ENCODE measurements at places on chromosomes 12 and 14.

DNA sequence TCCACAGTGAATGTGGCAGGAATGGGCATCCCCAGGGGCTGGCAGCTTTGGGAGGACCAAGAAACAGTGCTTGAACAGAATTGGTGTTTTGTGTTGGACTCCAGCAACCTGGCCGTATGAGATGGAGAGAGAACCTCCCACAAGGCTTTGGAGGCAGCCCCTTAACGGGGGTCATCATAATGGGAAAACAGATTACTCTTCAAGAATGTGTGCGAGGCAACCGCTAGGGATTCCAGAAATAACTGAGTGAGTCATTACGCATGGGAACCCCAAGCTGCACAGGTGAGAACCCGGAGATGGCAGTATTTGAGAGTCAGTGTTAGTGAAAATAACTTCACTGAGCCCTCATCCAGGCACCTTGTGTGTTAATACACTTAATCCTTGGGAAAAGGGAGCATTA, 567.8 kb upstream of the TBX3 start:
- no peak for DNase-seq

DNA sequence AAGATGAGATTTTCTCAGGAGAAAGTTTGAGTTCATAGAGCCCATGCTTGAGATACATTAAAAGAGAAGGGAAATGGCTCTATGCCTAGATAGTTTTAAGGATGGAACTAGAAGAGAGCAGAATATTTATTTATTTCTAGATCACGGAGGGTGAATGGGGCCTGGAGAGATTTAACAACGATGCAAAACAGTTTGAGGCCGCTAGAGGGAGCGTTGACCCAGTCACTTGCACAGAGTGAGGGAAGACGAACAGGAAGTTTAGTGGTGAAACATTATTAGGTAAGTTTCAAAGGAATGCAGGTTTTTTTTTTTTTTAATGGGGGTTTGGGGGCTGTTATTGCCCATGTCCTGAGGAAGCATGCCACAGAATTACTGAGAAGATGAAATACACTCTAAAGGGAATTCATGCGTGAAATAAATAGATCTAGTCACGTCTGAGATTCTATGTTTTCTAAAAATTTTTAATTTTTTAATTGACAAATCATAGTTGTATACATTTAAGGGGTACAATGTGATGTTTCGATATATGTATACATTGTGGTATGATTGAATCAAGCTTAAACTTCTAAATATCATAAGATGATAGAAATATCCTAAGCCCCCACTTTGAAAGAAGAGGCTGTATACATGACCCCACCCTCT, 14.8 kb upstream of the PPP1R1A start:
- peak; percentile 27 for DNase-seq

GRCh38 chr12:83827860-83828259, 1084.7 kb downstream of the SLC6A15 start:
- DNase-seq = no peak

GRCh38 chr12:67710582-67710981, 62.0 kb downstream of the DYRK2 start:
- DNase-seq = no peak

- no peak for DNase-seq
Measured at GRCh38 chr12:114936148-114937079, 252.4 kb upstream of the TBX3 start.

DNA sequence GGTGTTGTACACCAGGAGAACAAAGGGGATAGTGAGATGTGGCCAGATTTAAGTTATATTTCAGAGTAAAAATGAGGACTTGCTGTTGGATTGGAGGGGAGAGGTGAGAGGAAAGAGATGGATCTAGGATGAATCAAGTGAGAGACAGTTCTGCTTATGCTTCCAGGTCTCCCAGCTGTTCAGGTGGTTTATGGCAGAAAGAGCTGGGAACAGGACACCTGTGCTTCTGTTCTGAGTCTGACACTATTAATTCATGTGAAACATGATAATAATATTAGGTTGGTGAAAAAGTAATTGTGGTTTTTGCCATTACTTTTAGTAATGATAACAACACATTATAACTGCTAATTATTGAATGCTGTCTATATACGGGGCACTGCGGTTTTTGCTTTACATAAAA, 55.7 kb downstream of the SLC15A5 start:
- DNase-seq = no peak

DNA sequence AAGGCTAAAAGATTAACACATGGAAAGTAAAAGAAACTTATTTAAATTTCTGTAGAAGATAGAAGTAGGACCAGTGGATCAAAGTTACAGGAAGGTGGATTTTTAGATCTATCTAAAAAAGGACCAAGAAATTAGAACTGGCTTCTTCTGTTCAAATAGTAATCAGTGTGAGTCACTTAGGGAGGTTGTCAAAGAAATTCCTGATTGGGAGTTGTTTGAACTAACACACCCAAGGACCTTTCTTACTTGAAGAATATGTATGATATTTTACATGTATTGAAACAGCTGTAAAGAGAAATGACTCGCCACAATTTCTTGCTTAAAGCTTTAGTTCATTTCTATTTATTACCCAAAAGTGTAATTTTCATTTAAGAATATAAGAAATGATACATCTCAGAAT, 256.9 kb downstream of the RAD51B start:
- DNase-seq = no peak

DNA sequence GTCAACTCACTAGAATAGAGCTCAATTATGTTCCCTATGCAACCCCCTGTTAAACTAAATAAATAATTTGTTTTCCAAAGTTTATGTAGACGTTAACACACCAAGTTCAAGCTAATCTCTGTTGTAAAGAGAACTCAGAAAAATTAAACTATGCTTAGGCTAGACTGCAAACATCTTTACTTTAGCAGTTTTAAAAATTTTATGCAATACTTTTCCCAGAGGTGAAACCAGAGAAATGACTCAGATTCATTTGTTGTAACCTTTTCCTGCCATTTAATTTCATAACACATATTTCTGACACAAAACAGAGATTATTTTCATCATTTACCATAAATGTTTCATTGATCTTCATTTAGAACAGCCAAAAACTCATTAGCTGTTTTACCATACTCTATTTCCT, 27.4 kb downstream of the ABCC9 start:
- DNase-seq = no peak

DNA sequence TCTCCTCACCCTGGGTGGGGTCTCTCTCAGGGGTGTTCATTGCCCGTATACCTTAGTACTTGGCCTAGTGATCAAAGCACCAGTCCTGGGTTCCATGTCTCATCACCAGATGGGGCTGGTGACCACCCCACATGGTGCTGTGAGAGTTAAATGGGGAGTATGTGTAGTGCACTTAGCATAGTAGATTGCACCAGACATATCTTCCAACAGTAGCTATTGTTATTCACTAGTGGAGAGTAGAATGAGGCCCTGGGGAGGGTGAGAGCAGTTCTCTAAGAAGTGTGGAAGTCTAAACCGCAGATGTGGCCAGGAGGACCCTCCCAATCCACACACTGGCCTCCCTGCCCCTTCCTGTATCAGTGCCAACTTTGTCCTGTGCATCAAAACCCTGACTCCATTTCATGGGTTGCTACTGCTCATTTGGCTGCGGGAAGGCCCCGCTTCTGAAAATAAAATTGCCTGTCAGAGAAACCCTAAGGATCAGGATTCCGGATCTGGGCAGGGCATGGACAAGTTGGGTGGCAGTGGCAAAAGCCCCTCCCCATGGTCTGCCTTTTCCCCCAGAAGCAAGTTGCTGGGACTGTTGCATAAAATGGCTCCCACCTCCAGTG, 4.4 kb downstream of the CD9 start:
- no peak for DNase-seq

DNA sequence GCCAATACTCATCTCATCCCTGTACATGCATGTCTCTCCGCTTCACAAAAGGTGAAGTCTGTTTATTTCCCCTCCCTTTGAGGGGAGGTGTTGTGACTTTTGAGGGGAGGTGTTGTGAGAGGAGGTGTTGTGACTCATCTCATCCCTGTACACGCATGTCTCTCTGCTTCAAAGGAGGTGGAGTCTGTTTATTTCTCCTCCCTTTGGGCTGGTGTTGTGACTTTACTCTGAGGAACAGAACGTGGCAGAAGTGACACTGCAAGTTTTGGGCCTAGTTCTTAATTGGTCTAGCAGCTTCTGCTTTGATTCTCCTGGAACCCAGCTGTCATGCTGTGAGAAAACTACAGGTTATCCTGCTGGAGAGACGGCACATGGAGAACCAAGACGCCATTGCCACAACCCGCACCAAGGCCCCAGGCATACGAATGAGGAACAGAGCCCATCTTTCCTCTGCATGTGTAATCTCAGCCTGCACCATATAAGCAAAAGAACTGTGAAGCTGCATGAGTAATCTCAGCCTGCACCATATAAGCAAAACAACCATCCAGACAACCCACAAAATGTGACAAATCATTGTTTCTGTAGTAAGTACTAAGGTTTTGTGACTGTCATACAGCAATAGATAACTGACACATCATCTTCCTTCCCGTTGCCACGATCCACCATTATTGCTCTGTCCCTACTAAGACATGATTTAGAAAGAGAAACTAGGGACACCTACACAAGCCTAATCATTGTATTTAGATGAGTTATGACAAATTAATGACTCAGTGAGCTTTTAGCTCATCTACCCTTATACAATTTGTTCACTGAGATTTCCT, 30.0 kb downstream of the GALNT4 start:
- DNase-seq = peak; percentile 8

GRCh38 chr12:26345471-26346003, 150.2 kb downstream of the SSPN start:
- no peak for DNase-seq

GRCh38 chr14:51844081-51844881, 16.1 kb upstream of the GNG2 start:
- DNase-seq = no peak

GRCh38 chr12:108605690-108606406, 8.0 kb upstream of the TMEM119 start:
- DNase-seq = no peak

DNA sequence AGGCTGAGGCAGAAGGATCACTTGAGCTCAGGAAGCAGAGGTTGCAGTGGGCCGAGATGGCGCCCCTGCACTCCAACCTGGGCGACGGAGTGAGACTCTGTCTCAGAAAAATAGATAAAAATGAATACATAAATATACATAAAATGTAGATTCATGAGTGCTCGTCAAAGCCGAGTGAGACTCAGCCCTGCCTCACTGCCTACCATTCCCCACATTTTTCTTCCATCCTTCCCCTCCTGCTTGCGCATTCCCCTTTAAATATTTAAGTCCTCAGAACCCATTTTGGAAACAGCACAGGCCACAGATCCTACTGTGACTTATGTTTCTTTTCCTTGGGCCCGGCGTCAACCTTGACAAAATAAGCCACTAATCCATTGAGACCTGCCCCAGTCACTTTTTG, 31.9 kb upstream of the AACS start:
- no peak for DNase-seq

GRCh38 chr12:92403210-92404175, 257.8 kb upstream of the BTG1 start:
- DNase-seq = no peak

Measured in activated T-helper 1 cell treated with anti-CD3 and anti-CD28 coated beads, Interleukin-2, amount 50 U/mL, for 16 hours (primary cell).